Stimulated activated CD8-positive, alpha-beta memory T cell treated with anti-CD3 and anti-CD28 coated beads, Interleukin-7, amount 100 ng/mL, for 1 hour (primary cell): ENCODE measurements at places on chromosomes 16 and 17.

DNA sequence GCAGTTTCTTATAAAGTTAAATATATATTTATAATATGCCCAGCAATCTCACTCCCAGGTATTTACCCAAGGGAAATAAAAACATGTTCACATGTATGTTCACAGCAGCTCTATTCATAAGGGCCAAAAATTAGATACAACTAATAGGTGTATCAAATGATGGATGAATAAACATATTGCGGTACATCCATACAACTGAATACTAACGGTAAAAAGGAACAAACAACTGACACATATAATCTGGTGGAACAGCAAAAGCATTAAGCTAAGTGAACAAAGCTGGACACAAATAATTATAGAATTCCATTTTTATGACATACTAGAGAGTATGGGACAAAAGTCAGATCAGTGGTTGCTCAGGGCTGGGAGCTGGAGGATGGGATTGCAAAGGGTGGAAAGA is 74.7 kb downstream of the CACNG1 start:
- no peak for DNase-seq

DNA sequence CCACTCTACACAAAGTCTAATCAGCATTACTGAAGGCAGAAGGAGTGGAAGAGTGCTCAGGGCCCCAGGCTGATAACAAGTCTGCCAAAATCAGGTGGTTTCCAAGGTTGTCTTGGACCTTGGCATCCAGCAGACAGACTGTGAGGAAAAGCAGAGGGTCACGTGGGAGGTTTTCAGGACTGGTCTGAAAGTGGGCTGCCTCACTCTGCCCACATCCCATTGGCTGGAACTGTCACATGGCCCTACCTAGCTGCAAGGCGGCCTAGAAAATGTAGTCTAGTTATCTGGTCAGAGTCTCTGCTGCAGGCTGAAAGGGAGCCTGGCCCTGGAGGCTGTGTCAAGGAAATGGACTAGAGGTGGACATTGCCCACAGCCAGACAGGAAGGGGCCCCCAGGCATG is 310.7 kb upstream of the ASIC2 start:
- no peak for DNase-seq

DNA sequence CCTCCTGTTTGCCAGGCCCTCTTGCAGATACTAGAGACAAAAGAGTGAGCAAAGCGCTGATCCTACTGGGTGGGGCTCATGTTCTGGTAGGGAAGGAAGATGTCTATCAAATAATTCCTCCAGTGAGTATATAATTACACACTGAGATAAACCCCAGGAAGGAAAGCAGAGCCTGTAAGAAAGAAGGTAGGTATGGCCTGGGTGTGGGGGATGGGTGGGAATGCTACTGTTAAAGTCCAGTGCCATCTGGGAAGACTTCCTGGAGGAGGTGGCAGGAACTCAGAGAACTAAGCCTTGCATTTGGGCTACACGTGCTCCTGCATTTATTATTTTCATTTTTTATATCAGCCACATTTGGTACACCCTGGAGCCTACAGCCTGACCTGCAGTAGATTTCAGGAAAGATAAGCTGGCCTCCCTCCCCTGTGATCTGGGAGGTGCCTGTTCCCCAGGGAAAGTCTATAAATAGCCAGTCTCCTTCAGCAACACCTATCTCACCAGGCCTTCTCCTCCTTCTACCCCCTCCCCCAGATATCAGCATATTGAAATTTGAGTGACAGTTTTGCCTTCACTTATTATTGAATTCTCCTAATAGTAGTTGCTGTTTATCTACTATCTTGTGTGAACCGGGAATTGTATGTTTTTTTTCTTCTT is 11.5 kb downstream of the ATP2C2 start:
- DNase-seq, result no peak

- no peak for DNase-seq
These were observed 20.0 kb upstream of the IL17C start for GRCh38 chr16:88618182-88618955.

- no peak for DNase-seq
These were observed 78.7 kb downstream of the CDYL2 start for GRCh38 chr16:80725566-80726162.

DNA sequence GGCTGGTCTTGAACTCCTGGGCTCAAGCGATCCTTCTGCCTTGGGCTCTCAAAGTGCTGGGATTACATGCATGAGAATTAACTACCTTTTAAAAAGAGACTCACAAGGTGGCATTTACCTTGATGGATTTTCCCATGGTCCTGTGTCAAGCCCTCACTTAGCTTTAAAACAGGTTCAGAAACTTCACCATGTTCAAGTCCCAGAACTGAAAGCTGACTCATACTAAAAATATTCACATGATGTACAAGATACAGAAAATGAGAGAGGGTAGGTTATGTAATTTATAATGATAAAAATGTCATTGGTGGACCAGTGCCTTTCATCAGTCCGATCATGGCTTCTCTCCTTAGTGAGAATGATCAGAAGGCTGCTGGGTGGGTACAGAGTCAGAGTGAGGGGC is 4.3 kb upstream of the AKAP1 start:
- DNase-seq, result no peak

GRCh38 chr16:3195975-3196374 is 8.0 kb downstream of the OR1F1 start:
- DNase-seq, result no peak

GRCh38 chr16:23280483-23280967 is 21.6 kb upstream of the SCNN1B start:
- DNase-seq, result no peak

- DNase-seq, result no peak
These were observed 58.2 kb downstream of the CDYL2 start for GRCh38 chr16:80746231-80746630.

- DNase-seq, result no peak
These were observed 113.0 kb upstream of the NOG start for GRCh38 chr17:56480501-56480900.

GRCh38 chr16:56319376-56319775 is 106.0 kb downstream of the AMFR start:
- DNase-seq, result no peak

DNA sequence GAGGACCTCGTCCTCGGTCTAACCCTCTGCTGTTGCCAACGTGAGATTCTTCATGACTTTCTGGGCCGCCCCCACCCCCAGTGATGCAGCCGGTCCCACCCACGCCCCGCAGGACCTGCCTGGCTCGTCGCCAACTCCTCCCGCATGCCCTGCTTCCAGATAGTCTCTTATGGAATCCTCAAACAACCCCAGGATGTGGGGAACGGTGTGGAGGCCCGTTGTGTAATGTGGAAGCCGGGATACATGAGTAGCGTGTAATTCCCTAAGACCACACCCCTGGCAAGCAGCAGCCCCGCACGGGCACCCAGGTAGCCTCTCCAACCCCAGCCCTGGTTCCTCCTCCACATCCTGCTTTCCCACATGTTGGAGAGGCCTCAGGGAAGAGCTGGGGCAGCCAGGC is 275.9 kb downstream of the C16orf95 start:
- no peak for DNase-seq

- peak; percentile 57 for DNase-seq
These were observed at the start of gene SEZ6L2 for GRCh38 chr16:29899516-29900101. Gene SEZ6L2 (minus strand): TSS chr16:29899550. CDS start chr16:29899019, 531 bp downstream.

DNA sequence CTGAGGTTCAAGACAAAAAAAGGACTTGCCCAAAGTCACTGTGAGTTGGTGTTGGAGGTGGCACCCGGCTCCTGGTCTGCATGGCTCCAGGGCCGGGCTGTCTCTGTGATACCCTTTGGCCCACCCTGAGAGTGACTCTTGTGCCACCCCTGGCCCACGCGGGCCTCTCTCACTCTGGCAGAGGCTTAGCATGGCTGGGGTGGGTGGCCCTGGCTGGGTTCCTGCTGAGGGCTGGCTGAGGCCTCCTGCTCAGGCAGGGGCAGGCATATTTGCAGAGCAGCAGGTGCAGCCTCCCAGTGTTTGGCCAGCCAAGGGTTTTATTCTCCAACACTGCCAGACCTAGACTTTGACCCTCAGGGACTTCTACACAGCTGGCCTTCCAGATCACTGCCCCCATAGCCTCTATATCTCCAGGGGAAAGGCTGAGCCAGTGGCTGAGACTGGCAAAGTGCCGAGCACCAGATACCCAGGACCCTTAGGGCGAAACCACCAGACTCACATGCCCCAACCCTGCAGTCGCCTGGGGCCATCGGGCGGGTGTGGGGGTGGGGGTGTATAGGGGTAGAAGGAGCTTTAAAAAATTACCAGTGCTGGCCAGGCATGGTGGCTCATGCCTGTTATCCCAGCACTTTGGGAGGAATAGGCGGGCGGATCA is 21.5 kb upstream of the ADGRG1 start:
- DNase-seq, result no peak

GRCh38 chr16:946048-946395 is 24.8 kb downstream of the LMF1 start:
- DNase-seq, result no peak

GRCh38 chr16:86975445-86975844 is 341.7 kb downstream of the C16orf95 start:
- no peak for DNase-seq

GRCh38 chr16:57383276-57384247 is 11.3 kb downstream of the CX3CL1 start:
- no peak for DNase-seq

- DNase-seq, result no peak
These were observed 19.7 kb upstream of the RMI2 start for GRCh38 chr16:11325404-11326083.

- no peak for DNase-seq
These were observed 12.6 kb upstream of the BAIAP2 start for GRCh38 chr17:81022344-81022676.

GRCh38 chr17:38455288-38455915 is 27.1 kb downstream of the ARHGAP23 start:
- no peak for DNase-seq

- no peak for DNase-seq
These were observed 568.3 kb upstream of the SALL1 start for GRCh38 chr16:51719376-51719775.

- DNase-seq, result no peak
These were observed 53.7 kb downstream of the AMFR start for GRCh38 chr16:56371660-56371937.

DNA sequence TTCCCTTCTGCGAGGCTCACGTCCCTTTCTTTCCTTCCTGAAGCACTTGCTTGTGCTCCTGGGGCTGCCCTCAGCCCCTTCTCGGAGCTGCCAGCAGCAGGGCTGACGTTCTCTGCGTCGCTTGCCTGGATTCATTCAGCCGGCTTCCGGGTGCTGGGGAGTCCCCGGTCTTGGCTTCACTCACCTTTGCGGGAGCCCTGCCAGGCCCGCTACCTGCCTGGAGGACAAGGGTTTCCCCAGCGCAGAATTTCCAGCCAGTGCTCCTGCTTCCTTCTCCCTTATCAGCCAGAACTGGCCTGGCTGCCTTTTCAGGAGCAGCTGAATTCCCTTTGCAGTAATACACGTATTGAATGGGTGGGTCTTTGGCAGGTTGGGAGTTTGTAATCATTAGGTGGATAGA is 22.1 kb upstream of the IL17C start:
- no peak for DNase-seq

GRCh38 chr17:16999931-17000625 is 28.2 kb upstream of the TNFRSF13B start:
- DNase-seq, result no peak

DNA sequence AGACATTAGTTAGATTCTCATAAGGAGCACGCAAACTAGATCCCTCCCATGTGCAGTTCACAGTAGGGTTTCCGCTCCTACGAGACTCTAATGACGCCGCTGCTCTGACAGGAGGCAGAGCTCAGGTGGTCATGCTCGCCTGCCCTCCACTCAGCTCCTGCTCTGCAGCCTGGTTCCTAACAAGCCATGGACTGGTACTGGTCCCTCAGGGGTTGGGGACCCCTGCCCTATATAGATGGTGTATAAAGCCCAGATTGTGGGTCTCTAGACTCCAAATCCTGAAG is 52.1 kb upstream of the LYRM9 start:
- no peak for DNase-seq

DNA sequence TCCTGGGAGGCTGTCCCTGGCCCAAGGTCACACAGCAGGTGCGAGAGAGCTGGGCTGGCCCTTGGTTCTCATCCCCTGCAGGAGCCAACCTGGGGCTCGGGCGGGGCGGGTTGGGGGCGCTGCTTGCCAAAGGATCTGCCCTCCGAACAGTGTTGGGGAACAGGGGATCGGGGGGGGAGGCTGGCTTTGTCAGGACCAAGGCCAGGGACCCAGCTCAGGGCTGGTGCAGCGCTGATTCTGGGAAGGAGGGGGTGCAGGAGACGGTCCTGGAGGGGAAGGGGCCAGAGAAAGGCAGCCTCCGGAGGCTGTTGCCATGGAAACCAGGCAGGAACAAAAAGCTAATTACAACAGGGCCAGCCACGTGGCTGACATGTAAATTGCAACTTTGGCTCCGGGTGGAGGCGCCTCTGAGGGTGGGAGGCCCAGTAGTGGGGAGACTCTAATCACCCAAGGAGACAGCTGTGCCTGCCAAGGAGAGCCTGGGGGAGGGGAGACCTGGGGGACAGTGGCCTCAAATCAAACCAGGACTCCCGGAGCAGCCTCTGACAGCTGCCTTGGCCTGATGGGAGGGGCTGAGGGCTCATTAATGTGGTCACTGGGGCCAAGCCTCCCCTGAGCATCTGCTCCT is 1.3 kb downstream of the TUBB3 start:
- DNase-seq, result no peak

- no peak for DNase-seq
These were observed 115.1 kb downstream of the PPM1E start for GRCh38 chr17:58870747-58871146.

GRCh38 chr17:78379131-78379491 is 662 bp downstream of the PGS1 start:
- DNase-seq, result no peak

DNA sequence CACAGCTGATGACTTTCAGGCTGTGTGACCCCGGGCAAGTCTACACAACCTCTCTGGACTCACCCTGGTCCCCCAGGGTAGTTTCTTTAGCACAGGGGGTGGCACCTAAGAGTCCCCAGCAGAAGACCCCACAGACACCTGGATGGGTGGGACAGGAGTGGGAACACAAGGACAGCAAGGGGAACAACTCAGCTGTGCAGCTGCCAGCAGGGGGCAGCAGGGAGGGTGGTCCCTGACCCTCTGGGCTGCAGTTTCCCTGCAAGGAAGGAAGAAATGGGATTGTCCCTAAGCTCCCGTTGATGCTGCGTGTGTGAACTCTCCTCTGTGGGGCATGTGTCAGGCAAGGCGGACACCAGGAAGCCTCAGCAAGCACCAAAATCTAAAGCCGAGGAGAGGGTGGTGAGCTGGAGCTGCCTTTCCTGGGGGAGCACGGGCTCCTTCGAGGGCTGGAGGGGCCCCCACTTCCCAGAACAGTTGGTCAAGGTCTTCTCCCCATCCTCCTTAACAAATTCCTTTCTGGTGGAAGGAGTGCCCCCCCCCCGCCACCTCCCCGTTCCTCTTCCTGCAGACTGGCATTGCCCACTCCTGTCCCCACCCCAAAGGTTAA is 24.1 kb upstream of the CDH5 start:
- no peak for DNase-seq

- DNase-seq, result no peak
These were observed 43.3 kb upstream of the CDH13 start for GRCh38 chr16:82583422-82583821.

DNA sequence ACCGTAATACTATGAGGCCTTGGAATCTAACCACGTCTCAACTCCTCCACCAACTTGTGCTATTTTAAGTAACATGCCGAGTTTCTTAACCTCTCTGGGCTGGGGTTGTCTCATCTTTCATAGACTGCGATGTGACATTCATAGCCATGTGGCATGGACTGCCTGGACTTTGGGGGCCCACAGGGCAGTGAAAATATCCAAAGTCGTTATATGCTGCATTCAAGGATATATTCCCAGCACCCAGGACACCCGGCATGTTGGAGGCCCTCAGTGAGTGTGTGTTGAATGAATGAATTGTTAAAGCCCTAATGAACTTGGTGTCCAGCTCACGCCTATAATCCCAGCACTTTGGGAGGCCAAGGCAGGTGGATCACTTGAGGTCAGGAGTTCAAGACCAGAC is 203.1 kb downstream of the CBLN1 start:
- DNase-seq, result no peak

- DNase-seq, result no peak
These were observed 36.7 kb downstream of the CMIP start for GRCh38 chr16:81481207-81481821.
